Gastrocnemius medialis (tissue), 4 donors: ENCODE measurements at places on chromosomes 5 and 9. TPM values are rescaled to one million over a fixed set of nuclear protein-coding genes. Genes with fewer than 3 reads are reported as not detected.

GRCh38 chr5:53323511-53323910 lies 156.9 kb upstream of the FST start:
- no peak for DNase-seq

OTP gene
- not detected for total RNA-seq

GRCh38 chr5:72248410-72248981 lies 71.5 kb downstream of the MRPS27 start:
- DNase-seq, result no peak

ZDHHC12 gene
- total RNA-seq, result 8.9 TPM

- DNase-seq, result no peak
Measured at GRCh38 chr5:112485934-112486355, 66.9 kb upstream of the EPB41L4A start.

DNA sequence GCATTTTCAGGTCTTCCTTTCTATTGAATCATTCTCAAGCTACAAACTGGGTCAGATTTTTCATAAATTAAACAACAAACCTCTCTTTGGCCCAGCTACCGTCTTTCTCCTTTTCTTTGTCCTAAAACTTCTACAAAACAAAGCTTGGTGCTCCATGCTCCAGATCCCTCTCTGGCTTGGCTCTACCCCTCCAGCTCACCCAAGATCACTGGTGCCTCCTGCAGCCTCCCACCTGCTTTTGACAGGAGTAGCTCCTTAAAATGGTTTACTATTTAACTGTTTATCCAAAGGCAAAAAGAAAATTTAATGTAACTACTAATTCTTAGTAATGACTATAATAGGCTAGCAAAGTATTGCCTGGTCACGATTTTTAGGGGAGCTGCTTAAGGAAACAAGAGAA lies 10.7 kb upstream of the SERINC5 start:
- no peak for DNase-seq

DNA sequence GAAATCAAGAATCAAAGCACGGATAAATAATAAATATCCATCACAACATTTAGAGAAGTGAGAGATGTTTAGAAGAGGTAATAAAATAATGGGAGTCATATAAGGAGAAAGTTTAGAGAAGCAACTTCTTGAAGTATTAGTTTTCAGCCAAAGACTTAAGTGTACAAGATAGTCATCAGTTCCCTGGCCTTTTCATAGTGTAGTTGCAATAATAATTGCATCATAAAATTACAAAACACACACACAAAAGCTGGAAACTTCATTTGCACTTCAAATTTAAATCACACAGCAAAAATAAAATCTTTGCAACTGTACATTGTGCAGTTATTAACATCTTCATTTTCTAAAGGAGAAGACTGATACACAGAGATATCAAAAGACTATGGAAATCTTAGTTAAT lies 319.1 kb upstream of the RGMB start:
- DNase-seq, result no peak

DNA sequence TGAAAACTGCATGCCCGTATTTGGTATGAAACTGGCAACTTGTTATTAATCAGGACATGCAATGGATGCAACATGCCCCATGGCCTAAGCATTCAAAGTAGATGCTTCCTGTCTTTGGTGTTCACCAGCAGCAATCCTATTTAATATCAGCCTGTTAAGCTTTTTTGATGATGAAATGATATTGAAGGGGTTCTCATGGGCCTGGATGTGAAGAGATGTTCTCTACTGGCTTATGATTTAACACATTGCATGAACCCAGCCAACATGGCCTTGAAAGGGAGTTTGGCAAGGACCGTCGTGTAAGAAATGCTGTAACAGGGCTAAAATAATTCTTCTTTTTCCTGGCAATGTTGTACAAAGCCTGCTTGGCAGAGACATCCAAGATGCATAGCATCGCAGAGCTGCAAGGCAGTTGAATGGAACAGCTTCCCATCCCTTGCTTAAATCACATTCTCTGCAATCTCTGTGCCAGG lies 111.2 kb downstream of the SMARCA2 start:
- no peak for DNase-seq

GRCh38 chr9:72065076-72065475 lies 4.7 kb upstream of the C9orf57 start:
- DNase-seq, result no peak

DNA sequence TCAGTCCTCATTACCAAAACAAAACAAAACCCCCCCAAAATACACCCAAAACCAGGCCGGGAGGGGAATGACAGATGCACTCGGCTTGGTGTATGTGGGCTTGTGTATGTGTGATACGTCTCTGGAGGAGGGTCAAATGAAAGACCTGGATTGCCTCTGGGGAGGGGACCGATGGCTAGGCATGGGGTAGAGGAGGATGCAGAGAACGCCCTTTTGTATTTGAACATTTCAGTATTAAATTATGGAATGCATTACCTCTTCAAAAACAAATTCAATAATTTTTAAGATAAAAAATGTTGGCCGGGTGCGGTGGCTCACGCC lies 61.4 kb downstream of the LMX1B start:
- DNase-seq, result no peak

DNA sequence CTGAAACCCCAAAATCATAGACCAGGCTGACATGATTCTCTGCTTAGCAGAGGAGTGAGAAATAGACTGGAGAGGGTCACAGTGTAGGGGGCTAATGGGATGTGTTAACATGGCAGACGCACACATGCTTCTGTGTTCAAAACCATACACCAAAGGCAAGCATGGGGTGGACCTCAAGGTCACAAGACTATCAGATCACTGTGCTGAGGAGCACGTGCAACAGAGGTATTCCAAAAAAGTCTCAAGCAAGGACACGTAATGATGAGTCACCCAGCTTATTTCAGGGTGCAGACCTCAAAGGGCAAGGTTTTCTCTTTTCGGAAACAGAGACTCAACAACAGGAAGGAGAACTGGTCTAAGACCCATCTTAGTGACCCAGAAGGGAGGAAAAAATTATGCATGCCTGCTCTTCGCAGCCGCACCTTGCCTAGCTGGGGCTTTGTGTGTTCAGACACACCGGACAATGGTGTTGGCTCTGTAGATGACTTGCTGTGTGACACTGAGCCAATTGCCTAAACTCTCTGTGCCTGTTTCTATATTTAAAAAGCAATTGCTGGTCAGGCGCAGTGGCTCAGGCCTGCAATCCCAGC lies 20.3 kb downstream of the WHRN start:
- DNase-seq, result no peak

- DNase-seq, result no peak
Measured at GRCh38 chr9:133784731-133785561, 46.8 kb upstream of the SARDH start.

OCLN gene
- total RNA-seq, result 0.39 TPM

ADGRD2 gene
- not detected for total RNA-seq

- no peak for DNase-seq
Measured at GRCh38 chr9:93436218-93436617, 15.3 kb upstream of the FAM120A start.
